ENCODE measurements at places on chromosomes 5 and 9.
A peak's percentile ranks its signal among the peaks of the same experiment; 100 is the strongest.

GRCh38 chr9:95030344-95030743 is 287.2 kb downstream of the FANCC start:
- no peak for DNase-seq

- peak; percentile 52 for DNase-seq
Observed at GRCh38 chr9:79583952-79584654, 12.3 kb downstream of the TLE4 start.

GRCh38 chr5:122257000-122257399 is 55.0 kb upstream of the SNCAIP start:
- no peak for DNase-seq

DNA sequence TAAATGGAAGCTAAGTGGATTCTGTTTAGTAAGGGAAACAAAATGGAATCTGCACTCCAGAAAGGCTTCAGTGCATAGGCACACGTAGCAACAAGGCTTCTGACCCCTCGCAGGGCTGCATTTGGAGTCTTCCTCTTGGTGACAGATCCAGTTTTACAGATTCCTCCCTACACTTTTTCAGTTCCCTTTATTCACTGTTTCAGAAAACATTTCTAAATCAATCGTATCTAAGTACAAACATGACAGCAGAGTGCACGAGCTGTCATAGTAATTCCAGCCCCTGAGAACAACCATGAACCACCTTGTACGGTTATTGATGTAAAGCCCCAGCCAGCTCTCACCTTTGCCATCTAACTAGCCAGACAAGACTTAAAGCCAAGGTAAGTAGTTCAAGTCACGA is 491.6 kb downstream of the SEMA5A start:
- DNase-seq, result no peak

DNA sequence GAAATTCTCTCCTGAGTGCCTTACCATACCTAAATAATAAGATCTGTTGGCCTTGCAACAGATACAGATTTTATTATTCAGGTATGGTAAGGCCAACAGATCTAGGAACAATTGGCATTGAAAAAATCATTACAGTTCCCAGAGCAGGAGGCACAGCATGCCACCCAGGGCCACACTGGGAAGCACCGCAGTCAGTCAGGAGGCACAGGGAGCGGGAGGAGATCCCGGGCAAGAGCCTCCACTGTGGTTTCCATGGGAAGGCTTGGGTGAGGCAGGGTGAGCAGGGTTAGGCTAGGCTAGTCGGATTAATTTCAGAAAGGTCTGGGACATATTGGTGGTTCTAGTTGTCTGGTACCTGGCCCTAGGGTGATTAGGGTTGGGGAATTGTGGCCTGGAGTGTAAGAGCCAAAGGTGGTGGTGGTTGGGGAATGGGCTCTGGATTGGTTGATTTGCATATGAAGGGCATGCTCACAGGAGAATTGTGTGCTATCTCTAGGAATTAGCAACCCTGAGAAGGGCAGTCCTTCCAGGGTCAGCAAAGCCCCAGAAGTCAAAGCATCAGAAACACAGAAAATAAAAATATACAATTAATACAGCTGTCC is 111.4 kb downstream of the PDE8B start:
- DNase-seq, result no peak

DNA sequence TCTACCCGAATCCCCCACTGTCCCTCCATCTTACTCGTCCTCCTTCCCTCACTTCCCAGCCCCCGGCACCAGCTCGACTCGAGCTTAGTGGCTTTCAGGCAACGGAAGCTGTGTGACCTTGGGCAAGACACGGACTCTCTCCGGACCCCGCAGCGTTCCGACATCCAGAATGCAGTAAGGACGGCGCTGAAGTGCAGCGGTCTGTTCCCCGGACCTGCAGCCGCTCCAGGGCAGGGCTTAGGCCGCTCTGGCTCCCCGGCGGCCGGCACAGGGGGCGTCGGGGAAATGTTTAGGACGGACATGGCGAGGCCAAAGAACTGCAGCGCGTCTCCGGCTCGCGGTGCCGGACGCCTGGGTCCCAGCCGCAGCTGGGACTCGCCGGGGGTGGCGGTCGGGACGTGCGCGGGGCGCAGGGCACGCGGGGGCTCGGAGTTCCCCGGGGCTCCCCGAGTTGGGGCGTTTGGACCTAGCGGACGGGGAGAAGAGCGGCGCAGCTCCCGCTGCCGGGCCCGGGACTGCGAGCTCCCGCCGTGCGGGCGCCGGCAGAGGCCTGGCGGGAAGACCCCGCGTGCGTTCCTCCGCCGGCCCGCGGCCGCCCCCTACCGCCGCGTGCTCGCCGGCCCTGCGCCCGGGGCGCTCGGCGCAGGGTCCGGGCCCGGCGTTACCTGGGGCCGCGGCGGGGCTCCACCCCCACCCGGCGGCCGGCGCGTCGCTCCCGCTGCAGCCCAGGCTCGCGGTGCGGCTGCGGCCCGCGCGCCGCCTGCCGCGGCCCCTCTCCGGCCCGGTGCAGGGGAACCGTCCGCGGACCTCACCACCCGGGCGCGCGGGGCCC is 5.6 kb upstream of the RNF44 start:
- DNase-seq, result peak; percentile 45

GRCh38 chr9:119934497-119934896 is 565.3 kb upstream of the BRINP1 start:
- no peak for DNase-seq

Measured in activated CD4-positive, alpha-beta memory T cell treated with anti-CD3 and anti-CD28 coated beads, Interleukin-2, amount 10 ng/mL, durations not matched to agents 7 days and 5 days (primary cell).